Epithelial cell of proximal tubule (primary cell): ENCODE measurements at places on chromosomes 16 and 17.

DNA sequence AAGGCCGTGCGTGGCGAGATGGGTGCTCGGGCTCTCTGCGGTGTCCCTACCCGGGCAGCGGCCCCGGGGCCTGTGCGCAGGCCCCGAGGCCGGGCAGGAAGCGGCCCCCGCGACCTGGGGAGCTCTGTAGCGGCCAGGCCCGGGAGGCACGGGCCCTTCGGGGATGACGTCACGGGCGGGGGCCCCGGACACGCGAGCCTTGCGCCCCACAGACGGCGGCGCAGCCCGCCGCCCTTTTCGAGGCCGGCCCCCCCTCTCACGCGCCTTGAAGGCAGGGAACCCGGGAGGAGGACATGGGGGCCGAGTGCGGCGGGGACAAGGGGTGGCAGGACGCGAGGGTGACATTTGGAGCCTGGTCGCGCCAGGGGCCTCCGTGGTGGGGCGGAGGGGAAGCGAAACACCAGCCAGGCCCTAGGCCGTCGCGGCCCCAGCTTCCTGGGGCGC is 1.1 kb downstream of the RAI1 start:
- DNase-seq: no peak

DNA sequence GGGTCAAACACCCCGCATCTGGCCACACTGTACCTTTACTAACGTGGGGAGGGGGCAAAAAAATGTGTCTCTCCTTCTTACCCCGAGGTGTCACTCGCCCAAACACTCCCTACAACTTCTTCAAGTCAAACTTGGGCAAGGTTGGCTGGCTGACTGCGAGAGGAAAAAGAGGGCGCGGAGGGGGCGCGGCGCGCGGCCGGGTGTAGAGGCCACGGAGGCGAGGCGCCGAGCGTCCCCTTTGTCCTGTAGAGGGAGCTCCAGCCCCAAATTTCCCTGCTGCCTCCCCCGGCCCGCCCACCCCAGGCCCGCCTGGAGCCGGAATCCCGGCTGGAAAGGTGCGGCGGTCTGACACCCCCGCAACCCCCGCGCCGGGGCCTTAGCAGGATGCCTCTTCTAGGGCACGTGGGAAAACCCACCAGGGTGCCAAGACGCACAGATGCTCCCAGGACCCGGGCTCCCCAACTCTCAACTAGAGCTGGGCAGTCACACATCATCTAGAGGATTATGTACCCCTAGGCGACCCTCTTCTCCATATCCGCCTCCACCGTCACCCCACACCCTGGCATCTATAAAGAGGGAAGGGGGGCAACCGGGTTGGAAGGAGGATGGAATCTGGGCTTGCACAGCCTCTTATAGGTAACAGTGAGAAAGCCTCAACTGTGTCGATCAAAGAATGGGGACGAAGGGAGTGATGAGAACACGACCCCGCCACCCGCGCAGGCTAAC is 4.2 kb downstream of the IRX3 start:
- no peak for DNase-seq

DNA sequence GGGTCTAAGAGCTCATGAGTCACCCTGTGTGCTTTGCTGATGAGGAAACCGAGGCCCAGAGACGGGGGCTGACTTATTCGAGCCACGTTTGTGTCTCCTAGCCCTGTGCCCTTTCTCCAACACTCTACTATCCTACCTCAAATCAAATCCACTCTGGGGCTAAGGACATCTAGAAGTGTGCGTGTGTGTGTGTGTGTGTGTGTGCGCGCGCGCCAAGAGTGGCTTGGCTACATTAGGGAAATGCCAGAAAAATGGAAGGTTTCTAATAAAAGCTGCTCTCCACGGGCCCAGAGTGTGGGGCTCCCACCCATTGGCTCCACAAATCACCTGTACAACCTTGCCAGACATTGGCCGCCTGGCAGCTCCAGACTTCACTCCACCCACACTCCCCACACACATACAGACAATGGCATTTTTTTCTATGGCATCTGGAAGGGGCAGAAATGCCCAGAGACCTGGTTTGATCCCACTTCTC is 30.3 kb upstream of the PHOSPHO1 start:
- peak; percentile 31 for DNase-seq

- no peak for DNase-seq
Observed at GRCh38 chr17:4586043-4586442, 1.7 kb downstream of the SMTNL2 start.

- DNase-seq: no peak
Observed at GRCh38 chr16:81513204-81514040, 68.8 kb downstream of the CMIP start.

DNA sequence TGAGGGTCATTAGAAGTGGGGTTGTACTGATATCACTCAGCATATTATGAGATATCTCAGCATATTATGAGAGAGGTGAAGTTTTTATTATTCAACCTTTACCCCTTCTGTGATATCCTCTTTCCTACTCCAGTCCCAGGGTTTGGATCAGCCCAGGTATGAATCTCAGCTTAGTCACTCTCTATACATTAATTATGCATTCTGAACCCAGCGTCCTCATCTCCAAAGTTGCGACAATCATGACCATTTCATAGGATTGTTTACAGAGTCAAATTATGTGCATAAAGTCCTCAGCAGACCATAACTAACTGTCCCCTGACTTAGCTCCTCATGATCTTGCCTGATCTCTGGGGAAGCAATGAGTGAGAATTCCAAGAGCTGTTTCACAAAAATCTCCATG is 20.5 kb upstream of the BLMH start:
- DNase-seq: no peak
